Stromal cell of bone marrow (primary cell): ENCODE measurements at places on chromosomes 6 and 20.

GRCh38 chr6:73830119-73830518 lies 134.1 kb downstream of the CD109 start:
- DNase-seq: no peak

DNA sequence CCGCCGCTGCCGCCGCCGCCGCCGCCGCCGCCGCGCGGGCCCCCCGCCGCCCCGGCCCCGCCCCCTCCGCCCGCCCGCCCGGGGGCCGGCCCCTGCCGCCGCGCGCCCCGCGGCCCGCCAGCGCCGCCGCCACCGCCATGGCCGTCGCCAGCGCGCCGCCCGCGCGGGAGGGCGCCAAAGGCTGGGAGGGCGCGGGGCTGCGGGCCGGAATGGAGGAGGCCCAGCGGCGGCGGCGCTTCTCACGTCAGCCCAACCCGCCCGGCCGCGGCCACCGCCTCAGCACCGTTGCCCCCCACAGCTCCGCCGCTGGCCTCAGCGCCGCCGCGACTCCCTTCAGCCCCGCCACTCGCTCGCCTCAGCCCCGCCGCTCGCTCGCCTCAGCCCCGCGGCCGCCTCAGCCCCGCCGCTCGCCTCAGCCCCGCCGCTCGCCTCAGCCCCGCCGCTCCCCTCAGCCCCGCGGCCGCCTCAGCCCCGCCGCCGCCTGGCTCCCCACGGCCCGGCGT lies 258 bp downstream of the PHF10 start:
- DNase-seq: no peak

DNA sequence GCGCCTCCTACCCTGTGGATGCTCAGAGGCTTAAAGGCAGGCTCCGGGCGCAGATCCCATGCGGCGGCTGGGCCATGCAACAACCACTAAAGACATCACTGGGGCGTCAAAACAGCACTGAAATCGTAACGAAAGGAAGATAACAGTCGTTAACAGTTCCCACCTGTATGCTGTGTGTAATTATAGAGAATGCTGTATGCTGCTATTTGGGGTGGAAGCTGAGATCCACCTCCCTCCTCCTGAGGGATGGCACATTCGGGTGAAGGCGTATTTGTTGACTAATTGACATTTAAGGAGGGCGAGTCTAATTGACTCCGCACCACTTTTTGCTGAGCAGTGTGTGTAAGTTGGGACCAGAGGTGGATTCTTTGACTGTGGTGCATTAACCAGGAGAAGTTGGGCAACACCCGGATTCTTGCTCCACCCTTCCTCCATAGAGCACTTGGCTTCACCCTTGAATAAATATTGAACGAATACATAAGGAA lies 687 bp downstream of the SLC35A1 start:
- peak; percentile 6 for DNase-seq

GRCh38 chr20:34538671-34539123 lies 19.8 kb upstream of the MAP1LC3A start:
- no peak for DNase-seq

- DNase-seq: peak; percentile 41
Observed at GRCh38 chr6:70110126-70111022, 192.5 kb downstream of the COL9A1 start.

GRCh38 chr20:60381643-60382400 lies 423.6 kb downstream of the CDH26 start:
- DNase-seq: no peak

- DNase-seq: no peak
Observed at GRCh38 chr6:42225029-42225339, 7.3 kb upstream of the MRPS10 start.

DNA sequence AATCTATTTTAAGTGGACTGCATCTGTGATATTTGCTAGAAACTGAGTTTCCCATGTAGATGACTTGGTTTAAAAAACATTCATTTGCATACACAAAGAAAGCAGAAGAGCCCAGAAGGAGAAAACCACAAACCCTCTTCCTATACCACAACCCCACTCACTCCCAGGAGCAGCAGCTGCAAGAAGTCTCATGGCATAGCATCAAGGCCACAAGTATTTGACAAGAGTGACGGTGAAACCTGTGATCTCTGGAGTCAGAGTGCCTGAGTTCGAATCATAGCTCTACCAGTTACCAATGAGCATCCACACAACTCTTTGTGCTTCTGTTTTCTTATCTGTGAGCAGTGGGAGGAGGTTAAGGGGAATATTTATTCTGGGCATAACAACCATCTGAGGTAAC lies 44.7 kb upstream of the SIRPG start:
- DNase-seq: no peak

DNA sequence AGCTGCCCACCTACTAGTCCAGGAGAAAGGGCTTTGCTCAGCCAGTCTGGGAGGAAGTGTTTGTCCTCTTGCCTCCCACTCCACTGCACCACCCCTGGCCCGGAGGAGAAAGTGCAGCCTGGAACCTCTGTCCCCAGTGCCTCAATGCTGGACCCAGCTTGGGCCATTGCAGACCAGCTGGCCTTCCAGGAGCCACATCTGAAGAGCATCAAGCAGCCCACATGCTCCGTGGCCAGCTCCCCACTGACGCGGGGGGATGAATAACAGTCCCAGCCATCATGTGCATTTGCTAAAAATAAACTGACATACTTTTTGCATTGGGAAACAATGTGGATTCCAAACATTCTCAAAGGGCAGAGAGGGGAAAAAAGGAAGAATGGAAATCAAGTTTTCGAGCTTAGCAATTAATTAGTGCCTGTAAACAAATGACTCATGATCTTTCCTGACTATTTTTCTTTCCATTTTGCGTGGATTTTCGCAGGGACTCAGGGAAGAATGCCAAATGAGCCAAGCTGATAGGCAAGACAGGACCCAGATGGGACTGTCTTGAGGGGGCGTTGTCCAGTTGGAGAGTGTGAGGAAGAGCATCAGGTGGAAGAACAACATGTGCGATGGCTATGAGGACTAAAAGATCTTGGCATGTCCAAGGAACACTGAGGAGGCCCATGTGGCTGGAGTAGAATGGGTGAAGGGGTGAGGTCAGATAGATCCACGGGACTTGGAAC lies 34.1 kb downstream of the CEBPB start:
- DNase-seq: peak; percentile 91

GRCh38 chr6:72911463-72912155 lies 289.7 kb downstream of the KCNQ5 start:
- peak; percentile 47 for DNase-seq

- DNase-seq: no peak
Observed at GRCh38 chr6:9208966-9209365, 773.6 kb upstream of the SLC35B3 start.

GRCh38 chr6:19719691-19720128 lies 117.5 kb upstream of the ID4 start:
- DNase-seq: no peak

GRCh38 chr6:137157601-137158000 lies 15.8 kb downstream of the IL22RA2 start:
- no peak for DNase-seq

DNA sequence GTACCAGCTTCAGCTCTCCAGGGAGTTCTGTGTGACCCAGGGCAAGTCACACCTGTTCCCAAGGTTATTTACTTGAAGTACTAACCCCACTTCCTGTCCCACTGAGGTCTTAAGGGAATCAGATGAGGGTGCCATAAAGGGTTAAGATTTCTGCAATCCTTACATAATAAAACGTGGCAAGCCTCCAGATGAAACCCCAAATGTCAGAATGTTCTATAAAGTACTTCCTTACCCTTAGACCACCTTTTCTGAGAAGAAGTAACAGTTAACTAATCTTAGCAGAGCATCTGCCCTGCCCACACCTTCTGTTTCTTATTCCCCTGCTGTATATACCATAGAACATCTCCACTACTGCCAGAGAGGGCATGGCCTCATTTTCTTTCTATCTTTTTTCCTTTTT lies 6.0 kb upstream of the AVP start:
- no peak for DNase-seq

DNA sequence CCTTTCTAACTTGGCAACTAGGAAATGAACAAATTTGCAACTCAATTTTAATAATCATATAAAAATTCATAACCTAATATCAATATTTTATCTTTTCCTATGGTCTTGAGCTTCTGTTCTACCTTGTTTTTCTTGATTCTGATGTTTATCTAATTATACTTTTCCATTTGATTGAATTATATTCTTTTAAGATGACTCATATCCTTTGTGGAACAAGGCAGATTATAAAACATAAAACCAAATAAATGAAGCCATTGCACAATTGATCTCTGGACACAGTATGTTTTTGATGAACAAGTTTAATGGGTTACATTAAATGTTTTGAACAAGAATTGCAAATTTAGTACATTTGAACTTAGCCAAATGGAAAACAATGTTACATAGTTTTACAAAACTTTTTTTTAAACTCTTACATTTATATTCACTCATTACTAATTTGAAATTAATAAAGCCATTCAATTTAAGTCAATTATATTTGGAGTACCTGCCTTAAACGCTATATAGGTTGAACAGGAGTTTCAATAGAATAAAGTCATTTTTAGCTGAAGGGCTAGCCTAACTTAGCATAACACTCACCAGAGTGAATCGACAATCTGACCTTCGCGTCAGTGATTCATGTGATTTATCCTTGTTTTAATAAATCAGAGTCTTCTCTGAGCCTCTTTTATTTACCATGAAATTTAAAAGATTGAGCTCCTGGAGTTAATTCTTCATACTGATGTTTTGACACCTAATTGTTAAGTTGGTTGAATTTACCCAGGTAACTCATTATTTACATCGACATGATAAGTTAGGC lies 3.8 kb downstream of the NCOA7 start:
- DNase-seq: no peak

DNA sequence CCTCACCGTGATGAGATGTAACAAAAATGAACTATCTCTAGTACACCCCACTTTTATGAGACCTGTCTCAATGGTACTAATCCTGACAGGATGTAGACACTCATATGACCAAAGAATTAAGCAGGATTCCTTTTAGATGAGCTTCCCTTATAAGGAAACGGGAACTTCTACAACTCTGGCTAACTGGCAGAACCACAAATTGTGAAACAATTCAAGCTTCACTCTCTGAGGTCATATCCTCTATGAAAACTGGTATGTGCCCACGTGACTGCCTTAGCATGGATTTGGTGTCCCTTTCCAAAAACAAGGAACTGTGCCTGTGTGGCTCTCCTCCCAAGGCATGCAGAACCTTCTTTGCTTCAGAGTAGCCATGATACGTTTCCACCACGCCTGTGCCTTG lies 14.1 kb upstream of the CPNE5 start:
- DNase-seq: peak; percentile 85

DNA sequence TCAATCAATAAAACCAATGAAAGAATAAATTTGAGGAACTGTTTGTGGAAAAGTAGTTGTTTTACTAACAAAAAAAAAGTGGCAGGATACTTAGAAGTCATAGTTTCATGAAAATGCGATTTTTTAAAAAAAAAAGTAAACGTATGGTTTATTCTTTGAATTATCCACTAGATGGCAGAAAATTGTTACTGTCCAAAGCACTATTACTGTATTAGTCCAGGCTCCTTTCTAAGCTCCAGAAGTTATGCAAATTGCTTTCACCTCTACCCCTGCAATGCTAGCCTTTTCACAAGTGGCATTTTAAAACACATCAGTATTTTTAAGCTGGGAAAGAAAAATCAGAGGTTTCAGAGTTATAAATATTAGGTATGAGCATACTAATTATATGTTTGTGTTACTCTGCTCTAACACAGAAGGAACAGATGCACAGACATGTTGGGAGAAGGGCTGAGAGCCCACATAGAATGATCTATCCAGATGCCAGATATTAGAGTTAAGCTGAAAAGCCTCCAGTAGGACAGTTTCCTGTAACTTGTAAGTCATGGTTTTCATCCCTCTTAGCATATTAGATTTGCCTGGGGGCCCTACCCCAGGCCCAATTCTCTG lies 63.9 kb downstream of the FHL5 start:
- peak; percentile 4 for DNase-seq

GRCh38 chr6:137673603-137674002 lies 179.4 kb upstream of the OLIG3 start:
- no peak for DNase-seq

- DNase-seq: no peak
Observed at GRCh38 chr6:40411881-40412280, 175.3 kb downstream of the LRFN2 start.

- no peak for DNase-seq
Observed at GRCh38 chr6:168428052-168428826, 12.7 kb upstream of the SMOC2 start.

DNA sequence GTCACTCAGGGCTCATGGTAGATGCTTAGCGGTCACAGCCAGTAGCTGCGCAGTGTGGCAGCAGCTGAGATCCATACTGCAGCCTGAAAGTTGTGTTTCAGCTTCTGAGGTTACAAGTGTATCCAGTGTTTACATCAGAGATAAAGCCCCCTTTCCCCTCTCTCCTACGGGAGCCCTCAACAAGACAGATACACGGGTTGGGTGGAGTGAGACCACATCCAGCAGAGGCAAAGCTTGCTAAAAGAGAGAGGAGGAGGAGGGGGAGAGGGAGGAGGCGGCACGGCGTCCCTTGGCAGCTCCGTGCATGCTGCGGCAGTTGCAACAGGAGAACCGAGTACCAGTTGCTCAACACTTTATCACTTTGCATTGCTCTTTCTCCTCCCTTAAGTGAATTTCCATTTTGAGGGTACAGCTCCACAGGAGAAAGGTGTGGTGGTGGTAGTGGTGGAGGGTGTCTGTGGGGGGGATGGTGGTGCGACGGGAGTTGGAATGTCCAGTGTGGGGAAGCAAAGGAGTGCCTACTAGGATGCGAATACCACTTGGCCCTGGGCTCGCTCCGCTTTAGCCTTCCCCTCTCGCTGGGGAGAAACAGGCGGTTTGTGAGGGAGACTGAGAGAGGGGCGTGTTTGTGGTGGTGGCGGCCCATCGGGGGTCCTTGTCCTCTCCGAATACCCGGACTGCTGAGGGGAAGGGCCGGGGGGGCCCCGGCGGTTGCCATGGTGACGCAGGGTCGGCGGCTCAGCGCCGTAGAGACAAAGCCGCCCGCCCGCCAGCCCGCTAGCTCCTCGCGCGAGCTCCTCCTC lies 405 bp upstream of the RNF182 start:
- no peak for DNase-seq

DNA sequence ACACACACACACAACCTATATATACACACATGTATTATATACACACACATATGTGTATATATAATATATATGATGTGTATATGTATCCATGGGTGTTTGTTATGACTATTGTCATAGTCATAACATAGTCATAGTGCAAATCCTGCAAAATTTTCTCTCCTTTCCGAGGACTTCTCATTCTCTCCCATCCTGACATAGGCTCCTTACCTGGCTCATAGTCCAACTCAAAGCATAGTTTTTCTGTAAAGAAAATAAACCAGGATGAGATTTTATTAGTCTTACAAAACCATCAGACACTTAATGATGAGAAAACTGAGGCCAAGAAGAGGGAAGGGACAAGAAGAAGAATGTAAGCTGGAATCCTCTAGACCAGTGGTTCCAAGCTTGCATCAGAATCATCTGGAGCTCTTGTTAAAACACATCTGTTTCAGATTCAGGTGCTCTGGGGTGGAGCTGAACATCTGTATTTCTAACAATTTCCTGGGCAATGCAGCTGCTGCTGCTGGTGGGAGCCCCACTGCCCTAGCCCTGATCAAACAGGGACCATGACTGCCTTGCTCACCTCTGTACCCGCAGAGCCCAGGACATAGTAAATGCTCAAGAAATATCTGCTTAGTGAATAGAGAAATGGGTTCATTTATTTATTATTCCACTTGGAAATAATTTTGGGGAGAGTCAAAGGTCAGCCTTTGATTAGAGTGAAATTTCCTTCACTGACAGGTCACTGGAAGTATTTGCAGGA lies 5.3 kb downstream of the TRIM10 start:
- no peak for DNase-seq
